ENCODE measurements at places on chromosomes 3 and 15. TPM values are rescaled to one million over a fixed set of nuclear protein-coding genes. Genes with fewer than 3 reads are reported as not detected.

DNA sequence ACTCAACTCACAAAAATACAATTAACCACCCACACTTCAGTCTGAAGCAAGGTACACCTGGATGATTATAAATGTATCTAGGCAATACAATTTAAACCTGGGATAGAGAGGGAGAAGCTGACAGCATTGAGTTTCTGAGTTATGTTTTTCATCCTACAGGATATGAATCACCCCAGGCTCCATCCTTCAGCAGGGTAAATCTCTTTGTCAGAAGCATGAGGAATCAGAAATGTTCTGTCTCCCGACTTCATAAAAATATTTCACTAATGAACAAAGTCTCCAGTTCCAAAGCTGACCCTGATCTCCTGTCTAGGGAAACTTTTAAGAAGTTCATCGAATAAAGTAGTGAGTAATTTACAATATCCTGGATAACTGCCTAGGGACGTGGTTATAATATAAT lies 25.5 kb upstream of the FRMD4B start:
- DNase-seq, result no peak
- peaks cover 11% of the 10 kb centered on the region for H3K4me1 ChIP-seq
- no peak overlapping the region for H3K27ac ChIP-seq
- no peak overlapping the region for H3K4me3 ChIP-seq
- H3K27me3 ChIP-seq, result peaks cover 8% of the 10 kb centered on the region

The CLDN18 gene
- total RNA-seq, result not detected

GRCh38 chr3:197027896-197028727 lies 1.5 kb downstream of the MELTF start:
- no peak overlapping the region for H3K27ac ChIP-seq
- peaks cover 8% of the 10 kb centered on the region for H3K4me1 ChIP-seq
- peak; percentile 59 for DNase-seq
- H3K27me3 ChIP-seq, result peaks cover 2% of the 10 kb centered on the region
- peak overlapping the region; percentile 83 for H3K4me3 ChIP-seq

GRCh38 chr15:70253461-70254156 lies 155.9 kb upstream of the TLE3 start:
- no peak overlapping the region for H3K4me3 ChIP-seq
- DNase-seq, result no peak
- H3K27me3 ChIP-seq, result peaks cover 42% of the 10 kb centered on the region
- no peak overlapping the region for H3K27ac ChIP-seq

The LDHAL6B gene
- total RNA-seq, result not detected

The HES1 gene
- 1.2 TPM for total RNA-seq

- peaks cover 2% of the 10 kb centered on the region for H3K4me1 ChIP-seq
- H3K4me3 ChIP-seq, result peak within 1 kb of the TSS; percentile 19
- peaks cover 59% of the 10 kb centered on the region for H3K27me3 ChIP-seq
- no peak for DNase-seq
- H3K27ac ChIP-seq, result no peak within 1 kb of the TSS
Measured at GRCh38 chr15:92393071-92393979, at the start of gene ST8SIA2. Gene ST8SIA2, plus strand, starts transcription at chr15:92393881. Its CDS starts 184 bp downstream, at chr15:92394065.

Data from activated CD4-positive, alpha-beta T cell treated with anti-CD3 and anti-CD28 coated beads, Interleukin-2, amount 10 ng/mL, durations not matched to agents 24 days and 14 days (primary cell).